Activated gamma-delta T cell treated with anti-CD3 and anti-CD28 coated beads, Interleukin-2, amount 50 U/mL, for 16 hours (primary cell): ENCODE measurements at places on chromosomes 1 and 21.

GRCh38 chr1:26529655-26530409 is at the start of gene RPS6KA1:
Gene RPS6KA1 (plus strand): TSS chr1:26529761. CDS start chr1:26529921, 160 bp downstream.
- DNase-seq: peak; percentile 29

- DNase-seq: no peak
Observed at GRCh38 chr1:162996261-162996660, 72.9 kb upstream of the RGS4 start.

- DNase-seq: no peak
Observed at GRCh38 chr1:84861516-84861915, 31.5 kb downstream of the LPAR3 start.

GRCh38 chr1:109636201-109636952 is 16.7 kb downstream of the AMPD2 start:
- DNase-seq: no peak

DNA sequence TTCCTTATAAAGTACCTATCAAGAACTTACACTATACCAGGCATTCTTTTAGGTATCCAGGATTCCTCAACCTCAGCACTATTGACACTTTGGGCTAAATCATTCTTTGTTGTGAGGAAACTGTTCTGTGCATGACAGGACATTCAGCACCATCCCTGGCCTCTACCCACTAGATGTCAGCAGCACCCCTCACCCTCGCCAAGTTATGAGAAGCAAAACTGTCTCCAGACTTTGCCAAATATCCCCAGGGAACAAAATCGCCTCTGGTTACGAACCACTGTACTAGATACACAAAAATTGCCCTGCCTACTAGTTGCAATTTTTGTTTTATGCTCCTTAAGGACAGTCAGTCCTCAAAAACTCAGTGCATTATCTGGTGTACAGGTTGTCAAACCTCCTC is 35.7 kb downstream of the PALMD start:
- DNase-seq: no peak
